Myocyte (in vitro differentiated cells): ENCODE measurements at places on chromosomes 1 and 21.

DNA sequence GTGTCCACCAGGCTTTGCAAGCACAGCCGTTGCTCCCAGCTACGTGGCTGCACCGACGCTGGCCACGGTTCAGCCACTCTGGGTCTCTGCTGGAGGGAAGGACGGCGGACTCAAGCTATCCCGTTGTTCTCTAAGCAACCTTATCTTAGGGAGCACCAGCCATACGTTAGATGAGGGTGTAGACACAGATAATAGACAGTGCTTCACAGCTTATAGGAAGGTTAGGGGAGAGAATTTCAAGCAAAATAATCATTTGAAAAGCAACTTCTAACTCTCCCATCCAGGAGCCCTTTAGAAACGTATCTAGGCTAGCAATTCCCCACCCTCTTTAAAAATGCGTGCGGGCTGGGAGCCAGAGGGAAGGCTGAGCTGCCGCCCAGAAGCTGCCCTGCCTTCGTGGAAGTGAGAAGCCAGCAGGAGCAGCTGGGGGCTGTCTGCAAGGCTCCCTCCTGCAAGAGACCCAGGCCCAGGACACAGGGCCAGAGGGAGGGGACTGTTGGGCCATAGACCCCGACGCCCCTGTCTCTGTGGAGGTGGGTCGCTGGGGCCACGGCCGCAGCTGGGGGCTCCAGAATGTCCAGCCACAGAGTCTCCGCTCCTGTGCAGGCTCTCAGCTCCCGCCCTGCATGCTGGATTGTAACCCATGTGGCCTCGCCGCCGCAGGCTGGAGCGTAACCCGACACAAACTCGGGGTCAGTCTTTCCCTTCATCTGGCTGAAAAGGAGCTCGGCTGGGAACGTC is 31.2 kb upstream of the COL6A2 start:
- peak; percentile 40 for DNase-seq

GRCh38 chr1:63669151-63669961 is 76.1 kb downstream of the PGM1 start:
- no peak for DNase-seq

DNA sequence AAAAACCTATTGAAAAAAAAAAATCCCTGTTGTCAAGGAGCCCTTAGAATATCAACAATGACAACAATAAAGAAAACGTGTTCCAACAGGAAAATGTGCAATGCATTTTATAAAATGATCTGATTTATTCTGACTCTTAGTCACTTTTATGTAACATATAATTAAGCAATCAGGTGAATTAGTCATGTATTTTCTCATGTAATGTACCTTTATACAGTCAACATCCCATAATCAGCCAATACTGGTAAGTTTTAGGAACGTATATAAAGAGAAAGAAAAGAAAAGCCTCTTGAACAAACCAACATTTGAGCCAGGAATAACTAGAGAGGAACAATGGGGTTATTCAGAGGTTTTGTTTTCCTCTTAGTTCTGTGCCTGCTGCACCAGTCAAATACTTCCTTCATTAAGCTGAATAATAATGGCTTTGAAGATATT is at the start of gene CLCA4:
Gene CLCA4, plus strand, starts transcription at position 292 of the 435 bp plus-strand sequence. Its CDS starts 42 bp downstream, at position 334.
- no peak for DNase-seq

GRCh38 chr1:63405021-63405420 is 37.6 kb downstream of the ALG6 start:
- no peak for DNase-seq

DNA sequence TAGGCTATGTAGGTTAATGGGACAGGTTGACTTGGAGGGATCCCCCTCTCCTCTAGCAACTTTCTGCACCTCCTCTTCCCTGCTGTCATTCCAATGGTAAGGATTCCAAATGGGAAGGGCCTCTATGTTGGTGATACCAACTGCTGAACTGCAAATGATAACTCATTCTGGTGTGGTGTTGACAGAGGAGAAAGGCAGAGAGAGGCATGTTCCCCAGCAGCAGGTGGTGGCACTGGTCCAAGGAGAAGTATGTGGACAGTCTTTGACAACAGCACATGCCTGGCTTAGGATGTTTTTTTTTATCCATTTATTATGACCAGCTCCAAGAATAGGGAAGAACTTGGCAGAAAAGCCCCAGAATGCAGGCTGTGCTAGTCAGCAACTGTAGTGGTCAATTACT is 19.6 kb upstream of the SPAG17 start:
- DNase-seq = peak; percentile 82

- DNase-seq = no peak
Observed at GRCh38 chr1:160053548-160054365, 16.2 kb downstream of the KCNJ10 start.

DNA sequence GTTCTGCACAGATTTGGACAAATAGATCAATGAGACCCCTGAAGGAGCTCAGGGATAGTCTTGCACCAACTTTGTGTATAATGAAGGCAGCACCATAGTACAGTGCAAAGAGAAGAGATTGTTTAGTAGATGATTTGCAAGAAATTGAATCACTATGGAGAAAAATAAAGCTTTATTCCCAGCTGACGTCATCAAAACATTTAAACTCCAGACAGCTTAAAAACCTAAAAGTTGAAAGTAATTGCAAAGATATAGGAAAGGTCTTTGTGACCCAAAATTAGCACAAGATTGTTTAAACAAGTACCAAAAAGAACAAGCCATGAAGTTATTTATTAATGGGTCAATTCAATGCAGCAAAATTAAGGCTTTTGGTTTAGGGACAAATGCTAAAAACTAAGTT is 88.8 kb upstream of the BACE2 start:
- DNase-seq = no peak

- DNase-seq = no peak
Observed at GRCh38 chr1:162035241-162035640, 11.6 kb upstream of the OLFML2B start.

DNA sequence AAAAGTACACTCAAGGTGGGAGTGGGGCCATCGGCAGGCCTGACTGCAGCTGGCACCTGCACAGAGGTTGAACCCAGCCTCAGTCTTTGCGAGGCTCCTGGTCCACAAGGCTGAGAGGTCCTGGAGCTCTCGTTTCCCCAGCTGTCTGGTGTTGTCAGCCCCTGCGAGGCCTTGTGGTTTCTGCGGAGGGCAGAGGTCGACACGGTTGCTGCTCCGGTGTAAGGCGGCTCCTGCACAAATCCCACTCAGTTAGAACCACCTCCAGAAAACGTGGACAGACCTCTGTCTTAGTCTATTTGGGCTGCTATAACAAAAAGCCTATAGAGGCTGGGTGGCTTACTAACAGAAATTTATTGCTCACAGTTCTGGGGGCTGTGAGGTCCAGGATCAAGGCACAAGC is 5.8 kb downstream of the KIAA1614 start:
- DNase-seq = no peak
